ENCODE measurements at places on chromosomes 1 and 21. TPM values are rescaled to one million over a fixed set of nuclear protein-coding genes. Genes with fewer than 3 reads are reported as not detected.

The SHCBP1L gene
- total RNA-seq, result not detected

The LRRC7 gene
- total RNA-seq, result not detected

The DMBX1 gene
- total RNA-seq, result 0.87 TPM

The HPCAL4 gene
- total RNA-seq, result 0.25 TPM

The SCAF4 gene
- total RNA-seq, result 21.1 TPM

The WDR47 gene
- 9.0 TPM for total RNA-seq

The TMEM52 gene
- 0.63 TPM for total RNA-seq

The ORC1 gene
- 23.7 TPM for total RNA-seq

The CD1C gene
- total RNA-seq, result not detected

The TTC24 gene
- total RNA-seq, result not detected

The IQGAP3 gene
- total RNA-seq, result 17.9 TPM

The GJA9 gene
- total RNA-seq, result 0.05 TPM

The NTMT2 gene
- total RNA-seq, result not detected

The TMEM61 gene
- 1.0 TPM for total RNA-seq

The LYSMD1 gene
- 7.1 TPM for total RNA-seq

The ARHGEF19 gene
- 5.2 TPM for total RNA-seq

The RHD gene
- total RNA-seq, result not detected

The TSSK3 gene
- 0.18 TPM for total RNA-seq

The HIPK1 gene
- 20.2 TPM for total RNA-seq

The IGSF9 gene
- total RNA-seq, result 0.14 TPM

The CDK18 gene
- 0.97 TPM for total RNA-seq

The SPRR1B gene
- not detected for total RNA-seq

The HSD3B2 gene
- not detected for total RNA-seq

The IL19 gene
- not detected for total RNA-seq

The OLFML2B gene
- 0.33 TPM for total RNA-seq

The NBPF3 gene
- total RNA-seq, result 6.0 TPM

The ETV3L gene
- total RNA-seq, result not detected

The ZNF593OS gene
- total RNA-seq, result not detected

The TMEM51 gene
- 26.4 TPM for total RNA-seq

The UBE2U gene
- not detected for total RNA-seq

The LENEP gene
- total RNA-seq, result not detected

The KCNJ9 gene
- total RNA-seq, result not detected

The GJA8 gene
- not detected for total RNA-seq

The ESPN gene
- total RNA-seq, result 1.2 TPM

The ARHGEF2 gene
- total RNA-seq, result 34.0 TPM

The DVL1 gene
- total RNA-seq, result 62.5 TPM

The BMP8B gene
- total RNA-seq, result 5.9 TPM

The S100A7A gene
- not detected for total RNA-seq

The TMEM200B gene
- total RNA-seq, result 0.05 TPM

The SPRR2F gene
- not detected for total RNA-seq

The SPRR5 gene
- not detected for total RNA-seq

The RBM11 gene
- total RNA-seq, result not detected

The MAP3K7CL gene
- 1.8 TPM for total RNA-seq

The OR6K3 gene
- not detected for total RNA-seq

The PTGS2 gene
- total RNA-seq, result 5.1 TPM

The RASAL2 gene
- 18.7 TPM for total RNA-seq

The S100A3 gene
- total RNA-seq, result 123 TPM

The MAEL gene
- total RNA-seq, result not detected

The SEMA6C gene
- total RNA-seq, result 1.5 TPM

The OLFML3 gene
- 4.1 TPM for total RNA-seq

The CD58 gene
- 23.1 TPM for total RNA-seq

The TEX38 gene
- not detected for total RNA-seq

The VASH2 gene
- total RNA-seq, result 3.1 TPM

The PPM1J gene
- 1.2 TPM for total RNA-seq

The BCAR3 gene
- 83.2 TPM for total RNA-seq

The MYBPHL gene
- total RNA-seq, result not detected

The PADI2 gene
- total RNA-seq, result 1.4 TPM

The SLC30A2 gene
- total RNA-seq, result 0.55 TPM

Data from A549 treated with dexamethasone at 1 μM for 4 hours (cell line).